Esophagus muscularis mucosa (tissue), 4 donors: ENCODE measurements at places on chromosomes 16 and 17. TPM values are rescaled to one million over a fixed set of nuclear protein-coding genes. Genes with fewer than 3 reads are reported as not detected.
A peak's percentile ranks its signal among the peaks of the same experiment; 100 is the strongest.

DNA sequence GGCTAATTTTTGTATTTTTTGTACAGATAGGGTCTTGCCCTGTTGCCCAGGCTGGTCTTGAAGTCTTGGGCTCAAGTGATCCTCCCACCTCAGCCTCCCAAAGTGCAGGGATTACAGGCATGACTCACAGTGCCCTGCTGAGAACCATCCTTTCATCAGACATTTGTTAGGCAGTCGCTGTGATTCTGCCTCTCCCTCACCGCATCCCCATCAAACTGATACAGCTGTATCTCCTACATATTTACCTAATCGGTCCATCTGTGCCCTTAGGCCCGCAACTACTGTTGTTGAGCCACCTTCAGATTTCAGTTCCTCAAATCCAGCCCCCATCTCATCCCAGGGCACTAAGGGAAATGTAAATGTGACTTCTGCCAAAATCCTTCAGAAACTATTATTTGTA lies 2.0 kb upstream of the SLC43A2 start:
- H3K4me1 ChIP-seq, result peaks cover 20% of the 10 kb centered on the region
- peaks cover 2% of the 10 kb centered on the region for H3K36me3 ChIP-seq
- H3K4me3 ChIP-seq, result no peak overlapping the region
- H3K27me3 ChIP-seq, result no peaks in the 10 kb centered on the region

DNA sequence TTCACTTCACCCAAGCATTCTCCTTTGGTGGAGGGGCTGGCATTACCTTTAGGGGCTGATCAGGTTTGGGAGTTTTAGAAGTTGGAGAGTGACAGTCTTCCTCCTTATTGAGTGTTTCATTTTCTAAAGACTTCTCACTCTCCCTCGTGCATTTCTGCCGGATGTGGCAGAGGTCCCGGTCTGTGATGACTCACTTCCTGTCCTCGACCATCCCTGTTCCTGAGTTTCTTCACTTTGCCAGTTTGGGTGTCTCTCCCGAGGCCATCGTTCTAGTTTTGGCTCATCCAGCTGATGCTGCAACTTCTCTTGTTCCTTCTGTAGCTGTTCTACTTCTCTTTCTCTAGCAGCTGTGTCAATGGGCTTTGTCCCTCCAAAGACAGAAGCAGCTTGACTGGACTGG lies 104.3 kb downstream of the PHKB start:
- H3K4me3 ChIP-seq, result no peak overlapping the region
- H3K27me3 ChIP-seq, result no peaks in the 10 kb centered on the region
- H3K4me1 ChIP-seq, result peaks cover 8% of the 10 kb centered on the region
- H3K27ac ChIP-seq, result no peak overlapping the region
- H3K36me3 ChIP-seq, result no peaks in the 10 kb centered on the region

DNA sequence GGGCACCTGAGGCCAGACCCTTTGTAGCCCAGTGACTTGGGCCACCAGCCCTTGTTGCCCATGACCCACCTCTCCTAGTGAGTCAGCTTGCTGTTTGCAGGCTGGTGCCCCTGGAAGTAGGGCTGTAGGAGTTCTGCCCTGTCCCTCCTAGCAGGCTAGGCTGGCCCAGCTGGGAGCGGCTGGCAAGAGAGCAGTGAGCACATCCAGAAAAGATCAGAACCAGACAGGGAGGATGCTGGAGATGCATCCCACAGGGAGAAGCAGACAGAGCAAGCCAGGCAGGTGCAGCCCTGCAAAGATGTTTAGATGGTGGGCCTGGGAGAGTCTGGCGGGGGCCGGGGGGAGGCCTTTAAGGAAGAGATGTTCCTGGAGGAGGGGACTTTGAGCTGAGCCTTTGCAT lies 2.4 kb downstream of the SLC5A10 start:
- H3K4me1 ChIP-seq, result peaks cover 3% of the 10 kb centered on the region
- no peak overlapping the region for H3K4me3 ChIP-seq
- no peak for DNase-seq
- no peak overlapping the region for H3K27ac ChIP-seq
- H3K27me3 ChIP-seq, result no peaks in the 10 kb centered on the region

DNA sequence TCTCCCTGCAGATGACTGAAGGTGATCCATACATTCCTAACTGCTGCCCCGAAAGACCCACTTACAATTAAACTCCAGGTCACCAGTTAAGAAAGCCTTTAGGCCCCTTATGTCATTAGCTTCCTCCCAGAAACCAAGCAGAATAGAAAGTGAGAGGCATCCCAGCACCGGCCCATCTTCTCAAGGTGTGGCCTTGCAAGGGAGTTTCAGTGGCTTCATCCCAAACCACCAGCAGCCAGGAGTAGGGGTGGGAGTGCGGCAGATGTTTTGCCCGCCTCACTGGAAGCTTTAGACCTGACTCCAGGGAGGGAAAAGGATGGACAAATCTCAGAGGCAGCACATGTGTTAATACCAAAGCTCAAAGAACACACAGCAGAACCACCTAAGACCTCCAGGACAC lies 5.1 kb downstream of the ZFHX3 start:
- peak overlapping the region; percentile 94 for H3K27ac ChIP-seq
- H3K4me3 ChIP-seq, result no peak overlapping the region
- H3K27me3 ChIP-seq, result no peaks in the 10 kb centered on the region
- no peaks in the 10 kb centered on the region for H3K36me3 ChIP-seq

DNA sequence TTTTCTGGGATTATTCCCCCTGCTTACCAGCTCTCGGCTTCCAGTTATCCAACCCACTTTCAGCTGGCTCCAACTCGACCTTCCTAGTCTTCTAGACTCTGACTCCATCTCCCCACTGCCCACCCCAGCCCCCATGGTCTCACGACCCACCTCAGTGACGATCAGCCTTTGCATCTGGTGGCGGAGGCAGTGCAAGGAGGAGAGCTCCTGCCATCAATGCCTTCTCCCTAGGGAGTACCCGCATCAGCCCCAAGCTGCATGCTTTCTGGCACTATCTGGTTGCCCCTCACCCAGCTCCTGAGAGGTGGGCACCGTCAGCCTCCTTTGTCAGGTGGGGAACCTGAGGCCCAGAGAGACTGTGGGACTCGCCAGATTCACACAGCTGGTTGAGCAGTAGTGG lies 72.6 kb upstream of the RPL38 start:
- no peaks in the 10 kb centered on the region for H3K36me3 ChIP-seq
- H3K27ac ChIP-seq, result no peak overlapping the region
- H3K27me3 ChIP-seq, result no peaks in the 10 kb centered on the region
- no peak overlapping the region for H3K4me3 ChIP-seq

ALOX12 gene
- not detected for total RNA-seq

GRCh38 chr17:60577147-60577915 lies 22.7 kb upstream of the PPM1D start:
- no peaks in the 10 kb centered on the region for H3K36me3 ChIP-seq
- no peak for DNase-seq
- peak overlapping the region; percentile 50 for H3K4me3 ChIP-seq
- H3K27me3 ChIP-seq, result no peaks in the 10 kb centered on the region

- H3K4me3 ChIP-seq, result no peak overlapping the region
- no peaks in the 10 kb centered on the region for H3K36me3 ChIP-seq
- no peaks in the 10 kb centered on the region for H3K4me1 ChIP-seq
- no peak overlapping the region for H3K27ac ChIP-seq
These were observed 202.0 kb downstream of the C16orf78 start for GRCh38 chr16:49575346-49576172.

GRCh38 chr16:69293401-69293800 lies 17.7 kb upstream of the VPS4A start:
- peaks cover 3% of the 10 kb centered on the region for H3K36me3 ChIP-seq
- no peak overlapping the region for H3K27ac ChIP-seq
- no peak for DNase-seq
- H3K4me1 ChIP-seq, result no peaks in the 10 kb centered on the region

GRCh38 chr16:73101568-73101967 lies 53.6 kb upstream of the ZFHX3 start:
- no peaks in the 10 kb centered on the region for H3K4me1 ChIP-seq

GRCh38 chr17:46125831-46126230 lies 67.4 kb downstream of the KANSL1 start:
- DNase-seq, result no peak
- H3K36me3 ChIP-seq, result no peaks in the 10 kb centered on the region
- H3K27ac ChIP-seq, result no peak overlapping the region
- no peaks in the 10 kb centered on the region for H3K27me3 ChIP-seq
- H3K4me3 ChIP-seq, result no peak overlapping the region
- H3K4me1 ChIP-seq, result peaks cover 92% of the 10 kb centered on the region

DNA sequence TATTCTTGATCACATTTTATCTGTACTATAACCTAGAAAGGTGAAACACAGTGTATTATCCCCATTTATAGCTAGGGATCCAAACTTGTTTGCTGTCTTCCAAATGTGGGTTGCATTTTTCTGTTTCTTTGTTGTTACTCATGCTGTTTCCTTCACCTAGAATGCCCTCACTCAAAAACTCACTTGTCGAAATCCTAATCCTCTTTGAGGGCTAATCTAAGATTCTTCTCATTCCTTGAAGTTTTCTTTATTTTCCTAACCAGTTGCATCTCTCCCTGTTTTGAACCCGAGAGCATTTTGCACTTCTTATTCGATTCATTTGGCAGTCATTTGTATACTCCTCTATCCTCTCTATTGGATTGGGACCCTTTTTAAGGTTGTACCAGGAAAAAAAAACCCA lies 9.6 kb downstream of the CALCOCO2 start:
- peaks cover 86% of the 10 kb centered on the region for H3K4me1 ChIP-seq
- peaks cover 19% of the 10 kb centered on the region for H3K36me3 ChIP-seq
- H3K27me3 ChIP-seq, result no peaks in the 10 kb centered on the region
- H3K4me3 ChIP-seq, result no peak overlapping the region
- DNase-seq, result no peak
- H3K27ac ChIP-seq, result peak overlapping the region; percentile 92

DNA sequence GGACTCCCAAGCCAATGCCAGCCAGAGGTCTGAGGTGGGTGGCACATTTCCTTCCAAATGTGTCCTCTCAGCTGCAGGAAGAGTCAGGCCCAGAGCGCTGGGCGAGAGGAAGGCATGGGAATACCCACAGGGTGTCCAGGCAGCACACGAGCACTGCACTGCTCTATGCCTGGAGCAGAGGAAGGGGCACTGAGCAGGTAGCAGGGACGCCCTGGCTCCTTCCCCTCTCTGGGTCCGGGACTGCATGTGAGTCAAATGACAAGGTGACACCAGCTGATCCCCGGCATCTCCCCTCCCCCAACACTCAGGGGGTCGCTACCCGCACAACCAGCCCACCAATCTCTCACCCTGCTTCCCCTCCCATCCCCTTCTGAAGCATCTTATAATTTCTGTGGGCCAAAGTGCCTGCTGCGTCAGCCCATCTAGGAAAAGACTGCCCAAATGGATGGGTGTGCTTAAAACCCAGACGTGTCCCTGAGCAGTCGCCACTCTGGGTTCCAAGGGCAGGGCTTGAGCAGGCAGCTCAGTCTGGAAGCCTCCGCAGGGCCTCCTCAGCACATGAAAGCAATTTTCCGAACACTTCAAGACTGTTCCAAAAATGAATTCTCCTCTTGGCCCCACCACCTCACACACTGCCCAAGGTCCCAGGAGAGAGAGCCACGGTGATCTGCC lies 12.0 kb upstream of the BCAR1 start:
- peaks cover 85% of the 10 kb centered on the region for H3K4me1 ChIP-seq
- DNase-seq, result no peak
- no peaks in the 10 kb centered on the region for H3K27me3 ChIP-seq
- peak overlapping the region; percentile 99 for H3K4me3 ChIP-seq
- peak overlapping the region; percentile 93 for H3K27ac ChIP-seq

DNA sequence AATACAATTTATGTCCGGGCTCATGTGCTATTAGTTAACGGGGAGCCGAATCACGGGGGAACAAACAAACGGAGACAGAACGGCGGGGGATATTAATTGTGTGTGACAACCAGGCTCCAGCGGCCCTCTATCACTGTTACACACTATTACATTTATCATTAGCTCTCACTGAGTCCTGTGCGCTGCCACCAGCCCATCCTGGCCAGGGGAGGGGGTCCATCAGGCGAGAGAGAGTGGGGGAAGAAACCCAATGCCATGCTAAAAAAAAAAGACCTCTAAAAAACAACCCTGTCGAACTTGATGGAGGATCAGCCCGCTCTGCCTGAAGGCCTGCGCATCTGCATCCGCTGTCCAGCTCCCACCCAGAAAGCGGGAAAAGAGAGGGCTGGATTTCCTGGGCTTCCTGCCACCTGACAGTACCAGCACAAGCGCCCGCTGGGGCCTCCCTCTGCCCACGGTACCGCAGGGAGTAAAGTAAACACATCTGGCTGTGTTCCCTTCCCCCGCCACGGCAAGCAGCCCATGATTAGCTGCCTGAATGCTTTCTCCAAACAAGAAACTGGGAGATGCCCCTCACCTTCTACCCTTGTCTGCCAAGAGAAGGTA lies 41.7 kb downstream of the PIPOX start:
- H3K36me3 ChIP-seq, result peaks cover 42% of the 10 kb centered on the region
- H3K4me3 ChIP-seq, result no peak overlapping the region
- no peak for DNase-seq
- no peaks in the 10 kb centered on the region for H3K27me3 ChIP-seq
- no peak overlapping the region for H3K27ac ChIP-seq

ITGAX gene
- total RNA-seq, result 1.4 TPM

EVI2B gene
- total RNA-seq, result 4.3 TPM

TUBB3 gene
- total RNA-seq, result 13.5 TPM

INCA1 gene
- total RNA-seq, result 4.1 TPM

CALB2 gene
- 3.0 TPM for total RNA-seq
